ENCODE measurements at places on chromosomes 1 and 21.

GRCh38 chr1:60984062-60984799, 98.1 kb upstream of the NFIA start:
- no peak for DNase-seq

- DNase-seq = no peak
These were observed 147.9 kb upstream of the RGS18 start for GRCh38 chr1:192010406-192010805.

DNA sequence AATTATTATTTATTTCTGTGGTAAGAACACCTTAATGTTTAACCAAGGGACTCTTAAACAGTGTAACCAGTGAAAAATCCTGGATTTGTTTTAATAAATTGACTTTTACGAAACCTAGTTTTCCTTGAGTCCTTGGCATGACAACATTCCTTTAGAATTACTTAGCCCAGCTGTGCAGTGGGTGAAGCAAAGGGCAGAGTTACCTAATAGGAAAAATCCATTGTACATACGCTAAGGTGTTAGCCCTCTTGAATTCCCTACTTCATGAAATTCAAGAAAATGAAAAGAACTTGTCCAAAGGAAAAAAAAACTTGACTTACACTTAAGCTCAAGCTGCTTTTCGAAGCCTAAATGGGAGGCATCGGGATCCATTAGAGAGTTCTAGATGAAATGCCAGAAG, 852.0 kb upstream of the ADAMTS5 start:
- DNase-seq = no peak

GRCh38 chr1:59013276-59013927, 229.6 kb upstream of the JUN start:
- no peak for DNase-seq
